ENCODE measurements at places on chromosomes 13 and 19. TPM values are rescaled to one million over a fixed set of nuclear protein-coding genes. Genes with fewer than 3 reads are reported as not detected.

DNA sequence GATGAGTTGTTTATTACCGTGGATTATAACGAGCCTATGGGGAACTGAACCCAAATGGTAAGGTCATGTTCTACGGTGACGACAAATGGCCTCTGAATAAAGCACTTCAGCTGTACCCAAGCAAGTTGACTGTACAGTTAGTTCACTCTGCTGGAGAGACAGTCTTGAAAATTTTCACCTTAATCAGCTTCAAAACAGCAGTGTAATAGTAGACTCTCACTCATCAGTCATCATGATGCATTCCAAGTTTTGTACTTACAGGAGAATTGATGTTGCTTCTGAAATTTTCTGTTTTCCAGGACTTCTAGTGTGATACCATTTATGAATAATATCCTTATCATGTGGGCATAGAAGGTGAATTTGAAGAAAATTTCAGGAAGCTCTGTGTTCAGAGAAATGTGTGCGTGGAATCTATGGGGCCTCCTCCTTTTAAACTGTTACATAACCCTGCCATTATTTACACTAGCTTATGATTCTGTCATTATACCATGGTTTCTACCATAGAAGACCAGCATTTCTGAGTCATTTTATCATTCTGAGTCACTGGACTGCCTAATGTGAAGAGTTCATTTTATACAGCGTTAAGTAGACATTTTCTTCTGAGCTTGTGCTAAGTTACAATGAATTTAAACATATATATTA is 96.9 kb downstream of the WDFY2 start:
- no peak overlapping the region for H3K27ac ChIP-seq
- no peak for DNase-seq
- H3K36me3 ChIP-seq = peaks cover 11% of the 10 kb centered on the region
- H3K27me3 ChIP-seq = no peaks in the 10 kb centered on the region
- no peak overlapping the region for H3K4me3 ChIP-seq
- peaks cover 7% of the 10 kb centered on the region for H3K4me1 ChIP-seq

DNA sequence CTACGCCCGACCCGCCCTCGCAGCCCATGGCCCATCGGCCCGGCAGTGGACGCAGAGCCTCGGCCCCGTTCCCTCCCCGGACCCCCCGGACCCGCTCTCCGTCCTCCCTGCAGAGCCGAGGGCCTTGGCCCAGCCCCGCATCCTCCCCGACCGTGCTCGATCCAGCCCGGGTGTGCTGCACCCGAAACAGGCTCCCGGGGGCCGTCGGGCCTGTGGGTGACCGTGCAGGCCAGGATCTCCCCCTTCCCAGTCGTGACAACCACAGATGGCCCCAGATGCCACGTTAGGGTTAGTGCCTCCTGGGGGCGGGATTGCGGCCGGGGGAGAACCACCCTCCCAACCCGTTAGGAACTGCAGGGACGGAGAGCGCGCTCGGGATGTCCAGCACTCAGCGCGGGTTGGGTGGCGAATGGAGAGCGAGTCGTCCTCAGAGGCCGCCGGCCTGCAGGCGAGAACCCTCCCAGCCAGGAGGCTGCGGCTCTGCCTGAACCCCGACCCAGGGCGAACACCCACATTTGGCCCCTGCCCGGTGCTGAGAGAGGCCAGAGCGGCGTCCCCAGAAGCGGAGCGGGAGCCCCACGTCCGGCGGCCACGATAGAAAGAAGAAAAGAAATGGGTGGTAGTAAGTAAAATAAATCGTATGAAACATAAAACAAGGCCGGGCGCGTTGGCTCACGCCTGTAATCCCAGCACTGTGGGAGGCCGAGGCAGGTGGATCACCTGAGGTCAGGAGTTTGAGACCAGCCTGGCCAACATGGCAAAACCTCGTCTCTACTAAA is 6.7 kb upstream of the MADCAM1 start:
- H3K27me3 ChIP-seq = peaks cover 5% of the 10 kb centered on the region
- peaks cover 7% of the 10 kb centered on the region for H3K4me1 ChIP-seq
- peaks cover 4% of the 10 kb centered on the region for H3K36me3 ChIP-seq

DNA sequence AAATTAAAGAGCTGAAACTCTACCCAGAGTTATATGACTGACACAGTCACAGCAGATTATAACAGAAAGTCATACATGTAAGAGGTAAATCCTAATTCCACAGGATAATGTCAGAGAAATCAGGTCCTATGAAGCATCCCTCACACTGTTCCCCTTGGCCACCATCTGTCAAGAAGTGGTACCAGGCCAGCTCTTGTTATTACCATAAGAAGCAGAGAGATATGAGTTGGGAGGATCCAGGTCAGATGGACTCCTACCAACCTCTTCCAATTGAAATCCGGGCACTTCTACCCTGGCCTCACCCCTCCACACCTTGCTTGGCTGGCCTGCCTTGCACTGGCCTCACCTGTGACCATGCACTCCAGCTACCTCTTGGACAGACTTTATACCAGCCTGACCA is 353.2 kb downstream of the DNAJC15 start:
- H3K27ac ChIP-seq = no peak overlapping the region
- DNase-seq = no peak
- peaks cover 25% of the 10 kb centered on the region for H3K27me3 ChIP-seq
- peaks cover 2% of the 10 kb centered on the region for H3K4me1 ChIP-seq
- no peak overlapping the region for H3K4me3 ChIP-seq

DNA sequence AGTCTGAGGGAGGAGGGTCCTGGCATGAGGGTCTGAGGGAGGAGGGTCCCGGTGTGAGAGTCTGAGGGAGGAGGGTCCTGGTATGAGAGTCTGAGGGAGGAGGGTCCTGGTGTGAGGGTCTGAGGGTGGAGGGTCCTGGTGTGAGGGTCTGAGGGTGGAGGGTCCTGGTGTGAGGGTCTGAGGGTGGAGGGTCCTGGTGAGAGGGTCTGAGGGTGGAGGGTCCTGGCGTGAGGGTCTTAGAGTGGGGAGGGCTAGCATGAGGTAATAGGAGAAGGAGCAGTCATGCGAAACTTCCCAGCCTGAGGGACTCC is 194.8 kb downstream of the TEX29 start:
- no peaks in the 10 kb centered on the region for H3K4me1 ChIP-seq
- no peak overlapping the region for H3K4me3 ChIP-seq
- H3K27ac ChIP-seq = no peak overlapping the region

DNA sequence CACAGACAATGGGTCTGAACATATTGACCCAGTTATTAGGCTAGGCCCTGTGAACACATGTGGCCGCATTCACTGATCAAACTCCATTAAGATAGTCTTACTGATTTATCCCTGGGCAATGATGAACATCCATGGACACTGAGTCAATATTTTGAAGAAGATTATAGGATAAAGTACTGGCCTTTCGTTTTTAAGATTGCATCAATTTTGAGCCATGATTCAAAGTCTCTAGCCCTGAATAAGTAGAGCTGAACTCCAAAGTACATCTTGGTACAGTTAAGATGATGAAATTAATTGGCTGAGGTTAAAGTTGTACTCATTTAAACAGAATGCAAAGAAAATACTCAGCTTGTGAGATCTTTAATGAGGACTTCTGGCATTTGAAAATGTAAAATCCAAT is 1581.9 kb downstream of the EFNB2 start:
- H3K27ac ChIP-seq = no peak overlapping the region
- H3K4me1 ChIP-seq = peaks cover 3% of the 10 kb centered on the region
- no peaks in the 10 kb centered on the region for H3K36me3 ChIP-seq
- no peaks in the 10 kb centered on the region for H3K27me3 ChIP-seq

- no peak overlapping the region for H3K4me3 ChIP-seq
- DNase-seq = no peak
- peaks cover 24% of the 10 kb centered on the region for H3K4me1 ChIP-seq
- H3K27me3 ChIP-seq = peaks cover 1% of the 10 kb centered on the region
- no peaks in the 10 kb centered on the region for H3K36me3 ChIP-seq
These were observed 13.2 kb downstream of the EHD2 start for GRCh38 chr19:47726467-47726866.

- peak; percentile 93 for DNase-seq
- peak overlapping the region; percentile 78 for H3K4me3 ChIP-seq
- no peaks in the 10 kb centered on the region for H3K27me3 ChIP-seq
- peaks cover 7% of the 10 kb centered on the region for H3K36me3 ChIP-seq
These were observed 19.2 kb downstream of the RCN3 start for GRCh38 chr19:49546825-49547565.

GRCh38 chr13:74103196-74103595 is 31.0 kb downstream of the KLF12 start:
- H3K27ac ChIP-seq = no peak overlapping the region
- peaks cover 15% of the 10 kb centered on the region for H3K36me3 ChIP-seq
- H3K4me1 ChIP-seq = peaks cover 5% of the 10 kb centered on the region
- H3K4me3 ChIP-seq = no peak overlapping the region
- no peaks in the 10 kb centered on the region for H3K27me3 ChIP-seq
- DNase-seq = no peak

GRCh38 chr13:109687559-109688448 is 98.6 kb downstream of the IRS2 start:
- H3K4me3 ChIP-seq = no peak overlapping the region
- no peak for DNase-seq
- no peak overlapping the region for H3K27ac ChIP-seq
- H3K4me1 ChIP-seq = no peaks in the 10 kb centered on the region
- peaks cover 5% of the 10 kb centered on the region for H3K27me3 ChIP-seq

DNA sequence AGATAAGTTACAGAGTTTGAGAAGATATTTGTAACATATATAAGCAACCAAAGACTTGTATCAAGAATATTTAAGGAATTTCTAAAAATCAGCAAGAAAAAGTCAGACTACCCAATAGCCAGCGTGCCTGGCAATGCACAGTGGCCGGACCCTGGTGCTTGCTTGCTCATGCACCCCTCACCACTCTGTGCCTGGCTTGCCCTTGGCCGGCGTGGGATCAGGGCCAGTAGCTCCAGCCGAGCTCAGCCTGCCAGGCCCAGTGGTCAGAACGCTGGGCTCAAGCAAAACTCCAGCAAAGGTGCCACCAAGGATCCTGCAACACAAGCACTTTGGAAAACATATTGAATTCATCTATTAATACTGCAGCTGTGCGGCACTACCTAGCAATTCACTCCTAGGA is 95.1 kb downstream of the KATNAL1 start:
- no peaks in the 10 kb centered on the region for H3K4me1 ChIP-seq
- no peak overlapping the region for H3K27ac ChIP-seq
- no peaks in the 10 kb centered on the region for H3K27me3 ChIP-seq
- no peak overlapping the region for H3K4me3 ChIP-seq
- no peak for DNase-seq

DNA sequence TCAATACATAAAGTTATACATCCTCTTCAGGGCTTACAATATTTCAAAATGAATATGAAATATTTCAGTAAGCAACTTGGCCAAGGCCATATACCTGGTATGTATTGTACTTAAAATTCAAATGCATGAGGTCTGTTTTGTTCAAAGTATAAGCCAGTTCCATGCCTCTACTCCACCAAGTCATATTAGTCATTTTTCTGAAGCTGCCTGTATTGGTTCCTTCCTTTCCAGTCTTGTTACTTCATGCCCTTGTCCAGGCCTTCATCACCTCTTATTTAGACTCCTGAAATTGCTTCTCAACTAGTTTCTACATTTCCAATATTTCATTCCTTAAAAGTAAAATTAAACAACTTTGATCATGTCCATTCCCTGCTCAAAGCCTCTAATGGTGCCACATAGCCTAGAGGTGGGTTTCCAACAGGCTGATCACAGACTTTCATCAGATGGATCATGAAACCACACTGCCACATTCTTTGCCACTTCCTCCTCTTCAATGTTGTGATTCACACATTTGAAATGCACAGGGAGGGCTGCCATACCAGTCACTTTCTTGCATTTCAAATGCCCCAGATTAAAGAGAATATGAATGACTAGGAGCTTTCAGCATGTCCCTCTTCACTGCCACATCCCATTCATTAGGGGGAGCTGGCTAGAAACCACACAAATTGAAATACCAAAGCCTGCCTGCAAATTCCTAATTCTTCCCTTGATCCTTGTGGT is 424.1 kb upstream of the DACH1 start:
- no peaks in the 10 kb centered on the region for H3K36me3 ChIP-seq
- no peaks in the 10 kb centered on the region for H3K27me3 ChIP-seq
- no peak overlapping the region for H3K4me3 ChIP-seq
- DNase-seq = no peak

DNA sequence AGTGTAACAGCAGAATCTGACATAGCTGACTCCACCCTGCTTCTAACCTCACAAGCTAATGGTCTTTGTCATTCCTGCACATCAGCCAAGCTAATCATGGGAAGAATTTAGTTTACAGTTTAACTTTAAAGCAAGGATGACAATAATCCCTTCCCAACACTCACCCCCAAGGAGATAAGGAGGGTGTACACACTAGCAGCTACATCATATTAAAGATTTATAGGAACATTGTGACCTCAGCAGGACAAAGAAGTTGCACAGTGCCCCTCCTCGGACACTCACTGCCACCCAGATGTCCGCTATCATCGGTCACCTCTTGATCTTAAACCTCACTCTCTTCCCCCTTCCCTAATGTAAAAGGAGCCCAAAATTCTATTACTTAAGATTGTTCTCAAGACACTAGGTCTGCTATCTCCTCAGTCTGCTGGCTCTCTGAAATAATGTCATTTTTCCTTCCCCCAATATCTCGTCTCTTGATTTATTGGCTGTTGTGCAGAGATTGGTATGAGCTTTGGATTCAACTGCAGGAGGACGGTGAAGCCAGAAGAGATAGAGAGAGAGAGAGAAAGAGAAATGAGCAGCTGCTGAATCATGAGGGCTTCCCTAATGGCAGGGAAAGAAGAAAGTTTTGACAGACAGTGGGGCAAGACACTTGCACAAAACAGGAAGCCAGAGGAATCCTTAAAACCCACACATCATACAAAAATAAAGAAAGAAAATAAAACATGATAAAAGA is 17.5 kb upstream of the FFAR2 start:
- DNase-seq = no peak
- H3K27me3 ChIP-seq = peaks cover 10% of the 10 kb centered on the region

- H3K4me3 ChIP-seq = no peak overlapping the region
- H3K27ac ChIP-seq = no peak overlapping the region
- H3K4me1 ChIP-seq = peaks cover 12% of the 10 kb centered on the region
- H3K27me3 ChIP-seq = no peaks in the 10 kb centered on the region
These were observed 783 bp upstream of the ZNF587B start for GRCh38 chr19:57829316-57829715.

DNA sequence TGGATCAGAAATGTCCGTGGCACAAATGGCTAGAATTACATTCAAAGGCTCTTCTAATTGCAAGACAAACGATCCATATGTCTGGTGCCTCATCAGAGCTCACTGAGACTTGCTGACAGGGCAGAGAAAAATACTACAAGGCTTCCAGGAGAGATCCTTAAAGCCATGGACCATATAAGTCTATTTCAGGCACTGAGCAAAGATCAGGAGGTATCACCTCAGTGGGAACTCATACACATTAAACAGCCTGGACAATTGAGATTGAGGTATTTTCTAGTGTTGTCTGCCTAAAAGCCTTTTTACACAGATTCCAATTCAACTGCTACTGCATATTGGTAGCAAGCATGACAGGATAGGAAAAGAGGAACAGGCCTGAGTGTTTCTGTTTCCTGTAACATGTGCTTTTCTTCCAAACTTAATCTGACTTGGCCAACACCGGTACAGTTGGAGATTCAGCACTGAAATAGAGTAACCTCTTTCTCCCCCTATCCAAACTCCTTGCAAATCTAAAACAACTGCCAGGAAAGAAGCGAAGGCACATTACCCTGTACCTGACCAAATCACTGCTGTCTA is 65.9 kb downstream of the SERP2 start:
- peaks cover 56% of the 10 kb centered on the region for H3K27me3 ChIP-seq
- DNase-seq = peak; percentile 27
- H3K4me3 ChIP-seq = no peak overlapping the region
- peaks cover 17% of the 10 kb centered on the region for H3K4me1 ChIP-seq
- no peak overlapping the region for H3K27ac ChIP-seq

GRCh38 chr19:10701955-10702525 is 801 bp downstream of the QTRT1 start:
- peaks cover 3% of the 10 kb centered on the region for H3K27me3 ChIP-seq
- peak overlapping the region; percentile 79 for H3K27ac ChIP-seq
- peak; percentile 73 for DNase-seq
- peak overlapping the region; percentile 91 for H3K4me3 ChIP-seq

Gene SELENOV
- total RNA-seq = not detected

Gene COMP
- total RNA-seq = not detected

Gene DBP
- 10.7 TPM for total RNA-seq
